GM12878 (cell line): ENCODE measurements at places on chromosomes 2 and 18.

GRCh38 chr18:46632401-46633071 is 24.5 kb downstream of the LOXHD1 start:
- DNase-seq = no peak

DNA sequence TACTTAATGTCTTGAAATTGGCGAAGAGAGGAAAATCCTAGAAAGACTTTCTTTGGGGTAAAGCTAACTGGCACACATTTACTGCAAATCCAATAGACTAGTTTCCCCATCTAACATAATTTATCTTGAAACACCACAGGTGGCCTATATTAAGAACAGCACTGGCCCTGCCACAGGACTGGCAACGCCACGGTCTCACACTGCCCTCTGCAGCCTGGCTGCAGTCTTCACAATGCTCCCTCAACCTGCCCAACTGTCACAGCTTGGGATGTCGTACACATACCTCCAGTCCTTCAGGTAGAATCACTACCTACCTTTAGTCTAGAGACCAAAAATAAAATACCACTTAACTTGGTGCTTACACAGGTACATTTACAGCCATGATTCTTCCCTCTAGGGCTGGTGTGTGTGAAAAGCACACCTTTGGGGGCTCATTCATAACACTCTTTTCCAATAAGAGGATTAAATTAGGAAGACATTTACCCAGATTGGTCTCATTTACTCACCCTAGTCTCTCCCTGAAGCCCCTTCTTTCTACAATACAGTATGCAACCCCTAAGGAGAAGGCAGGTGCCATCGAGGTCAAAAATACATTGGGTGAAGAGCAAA is 222.2 kb downstream of the C1D start:
- DNase-seq = no peak

GRCh38 chr2:193240752-193241151 is 1046.0 kb upstream of the TMEFF2 start:
- no peak for DNase-seq

GRCh38 chr2:210169516-210170195 is 1.6 kb downstream of the KANSL1L start:
- peak; percentile 30 for DNase-seq

- DNase-seq = no peak
These were observed 14.8 kb downstream of the ZAP70 start for GRCh38 chr2:97728091-97728731.

- DNase-seq = no peak
These were observed 193.4 kb downstream of the PARD3B start for GRCh38 chr2:204738721-204739120.

GRCh38 chr2:194346193-194346592 is 1310.8 kb upstream of the SLC39A10 start:
- no peak for DNase-seq

GRCh38 chr2:218555527-218555926 is 12.6 kb downstream of the USP37 start:
- no peak for DNase-seq

DNA sequence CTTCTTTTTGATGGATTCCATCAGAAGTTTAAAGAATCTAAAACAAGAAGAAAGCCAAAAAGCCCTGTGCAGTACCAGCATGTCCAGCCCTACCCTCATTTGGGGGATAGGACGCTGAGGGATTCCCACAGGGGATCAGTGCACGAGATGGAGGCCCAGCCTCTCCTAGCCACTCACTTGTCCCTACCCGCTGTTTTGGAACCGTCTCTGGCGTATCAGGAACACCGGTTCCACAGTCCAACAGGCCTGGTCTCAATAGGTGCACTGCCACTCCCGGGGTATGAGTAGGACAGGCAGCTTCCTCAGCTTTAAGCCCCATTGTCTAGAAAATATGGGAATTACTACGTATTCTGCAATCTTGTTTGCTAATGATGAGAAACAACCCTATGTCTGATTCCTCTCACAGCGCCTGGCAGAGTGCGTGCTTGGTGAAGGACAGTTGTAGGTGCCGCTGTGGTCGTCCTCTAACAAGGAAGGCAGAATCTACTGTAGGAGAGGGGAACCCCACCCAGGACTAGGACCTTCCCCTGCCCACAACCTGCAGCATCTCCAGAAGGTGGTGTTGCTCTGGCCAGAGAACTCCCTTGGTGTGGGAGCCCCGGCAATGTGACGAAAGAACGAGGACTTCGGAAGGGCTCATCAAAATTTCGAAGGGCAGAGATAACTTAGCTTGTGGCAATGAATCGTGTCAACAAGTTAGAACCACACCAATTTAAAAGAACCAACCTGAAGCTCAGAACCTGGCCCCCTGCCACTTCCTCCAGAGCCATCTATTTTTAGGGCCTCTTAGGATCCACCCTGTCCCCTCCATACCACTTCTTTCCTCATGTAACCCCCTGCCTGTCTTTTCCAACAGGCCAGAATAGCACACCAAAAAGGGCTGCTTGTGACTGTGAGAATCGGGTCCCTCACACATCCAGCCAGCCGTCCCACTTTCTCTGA is 71.7 kb downstream of the POLR1A start:
- no peak for DNase-seq

- DNase-seq = no peak
These were observed 36.7 kb downstream of the DYNC1I2 start for GRCh38 chr2:171723716-171724683.

- no peak for DNase-seq
These were observed 91.7 kb downstream of the ACTR3 start for GRCh38 chr2:113981404-113982134.

GRCh38 chr2:166082736-166083135 is 45.1 kb downstream of the SCN1A start:
- no peak for DNase-seq

- no peak for DNase-seq
These were observed 14.4 kb downstream of the HYCC2 start for GRCh38 chr2:201057087-201057521.

DNA sequence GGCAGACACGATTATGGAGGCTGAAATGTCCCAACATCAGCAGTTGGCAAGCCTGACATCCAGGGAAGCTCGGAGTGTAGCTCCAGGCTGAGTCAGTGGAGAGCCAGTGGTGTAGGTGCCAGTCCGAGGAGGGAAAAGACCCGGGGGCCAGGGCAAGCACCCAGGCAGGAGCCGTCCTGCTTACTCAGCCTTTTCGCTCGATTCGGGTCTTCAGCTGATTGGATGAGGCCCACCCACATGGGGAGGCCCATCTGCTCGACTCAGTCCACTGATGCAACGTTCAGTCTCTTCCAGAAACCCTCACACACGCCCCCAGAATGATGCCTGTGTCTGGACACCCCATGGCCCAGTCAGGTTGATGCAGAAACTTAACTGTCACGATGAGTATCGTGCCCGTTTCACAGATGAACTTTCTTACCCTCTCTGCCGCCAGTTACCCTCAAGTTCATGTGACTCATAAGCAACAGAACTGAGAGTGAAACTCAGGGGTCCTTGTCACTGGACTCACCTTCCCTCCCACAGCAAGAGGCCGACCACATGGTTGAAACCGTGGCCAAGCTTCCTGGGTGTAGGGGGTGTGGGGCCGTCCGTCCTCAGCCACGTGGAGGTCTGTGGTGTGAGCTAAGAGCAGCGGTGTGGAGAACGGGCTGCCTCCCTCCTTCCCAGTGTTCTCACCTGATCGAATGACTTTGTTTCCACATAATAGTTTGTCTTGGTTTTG is 197.4 kb upstream of the HDAC4 start:
- no peak for DNase-seq

GRCh38 chr18:8726281-8726680 is 20.9 kb downstream of the MTCL1 start:
- DNase-seq = no peak

DNA sequence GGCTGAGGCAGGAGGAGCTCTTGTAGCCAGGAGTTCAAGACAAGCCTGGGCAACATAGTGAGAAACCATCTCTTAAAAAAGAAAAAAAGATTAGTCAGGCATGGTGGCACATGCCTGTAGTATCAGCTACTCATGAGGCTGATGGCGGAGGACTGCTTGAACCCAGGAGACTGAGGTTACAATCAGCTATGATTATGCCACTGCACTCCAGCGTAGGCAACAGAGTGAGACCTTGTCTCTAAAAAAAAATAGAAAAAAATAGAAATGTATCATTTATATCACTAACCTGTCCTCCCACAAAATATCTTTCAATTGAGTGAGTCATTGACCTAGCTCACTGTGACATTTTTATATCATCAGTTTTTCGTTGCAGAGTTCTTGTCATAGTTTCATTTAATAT is 152.5 kb downstream of the DTNA start:
- DNase-seq = no peak

DNA sequence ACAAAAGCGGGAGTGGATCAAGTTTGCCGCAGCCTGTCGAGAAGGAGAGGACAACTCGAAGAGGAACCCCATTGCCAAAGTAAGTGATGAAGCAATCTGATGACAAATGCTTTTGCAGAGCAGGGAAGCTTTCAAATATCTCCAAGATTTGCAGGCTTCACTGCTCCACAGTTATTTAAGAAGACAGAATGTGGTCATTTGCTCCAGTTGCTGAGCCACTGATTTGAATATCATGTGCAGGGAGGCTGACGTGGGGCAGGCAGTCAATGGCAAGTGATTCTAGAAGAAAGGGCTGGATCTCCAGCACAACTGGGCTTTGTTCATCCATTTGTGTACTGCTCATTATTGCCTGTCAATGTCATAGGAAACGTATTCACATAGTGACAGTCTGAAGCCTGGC is 10.2 kb downstream of the DSG4 start:
- no peak for DNase-seq

DNA sequence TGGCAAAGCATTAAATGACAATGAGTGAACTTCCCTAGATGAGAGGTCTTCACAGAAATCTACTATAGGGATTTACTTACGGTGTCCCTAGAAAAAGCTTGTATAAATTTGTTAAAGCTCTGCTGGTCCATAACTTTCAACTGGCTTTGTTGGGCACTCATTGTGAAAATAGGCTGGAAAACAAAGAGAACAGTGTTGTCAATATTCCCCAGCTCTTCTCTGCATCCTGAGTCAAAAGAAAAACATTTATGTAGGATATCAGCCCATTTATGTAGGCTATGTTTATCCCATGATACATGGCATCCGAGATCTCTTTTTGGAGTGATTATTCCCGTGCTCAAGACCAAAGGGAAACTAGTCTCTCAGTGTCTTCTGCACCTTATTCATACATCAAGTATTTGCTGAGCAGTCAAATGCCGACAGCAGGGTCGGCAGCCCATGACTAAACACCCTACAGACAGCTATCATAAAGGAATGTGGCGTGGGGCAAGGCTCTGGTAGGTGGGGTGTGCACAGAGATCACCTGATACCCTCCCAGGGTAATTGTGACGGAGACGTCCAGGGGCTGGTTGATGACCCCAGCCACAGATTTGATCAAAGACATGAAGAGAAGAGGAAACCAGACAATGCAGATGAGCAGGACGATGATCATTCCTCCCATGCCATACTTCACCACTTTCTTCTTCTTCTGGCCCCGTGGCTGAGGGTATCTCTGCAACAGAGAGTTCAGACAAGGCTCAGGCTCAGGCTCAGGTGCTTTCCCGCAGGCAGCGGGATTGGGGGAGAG is 155.9 kb downstream of the NAPG start:
- no peak for DNase-seq

- DNase-seq = no peak
These were observed 520.0 kb upstream of the TCF4 start for GRCh38 chr18:56107821-56108477.

DNA sequence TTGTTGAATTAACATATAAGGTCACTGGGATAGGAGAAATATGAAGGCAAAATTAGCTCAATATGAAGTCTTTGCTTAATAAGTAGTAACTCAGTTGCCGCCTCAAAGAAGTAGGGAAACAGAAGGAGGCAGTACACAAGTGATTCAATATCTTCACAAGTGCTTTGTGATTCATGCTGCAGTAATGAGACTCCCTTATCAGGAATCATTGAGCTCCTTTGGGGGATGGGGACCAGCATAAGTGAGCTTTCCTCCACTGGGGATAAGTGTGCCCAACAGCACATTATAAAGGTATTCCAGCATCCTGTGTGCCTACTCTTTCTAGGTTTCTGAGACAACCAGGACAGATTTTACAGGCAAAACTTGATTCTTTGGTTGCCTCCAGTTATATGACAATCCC is 323.4 kb upstream of the UBE2E3 start:
- DNase-seq = no peak

DNA sequence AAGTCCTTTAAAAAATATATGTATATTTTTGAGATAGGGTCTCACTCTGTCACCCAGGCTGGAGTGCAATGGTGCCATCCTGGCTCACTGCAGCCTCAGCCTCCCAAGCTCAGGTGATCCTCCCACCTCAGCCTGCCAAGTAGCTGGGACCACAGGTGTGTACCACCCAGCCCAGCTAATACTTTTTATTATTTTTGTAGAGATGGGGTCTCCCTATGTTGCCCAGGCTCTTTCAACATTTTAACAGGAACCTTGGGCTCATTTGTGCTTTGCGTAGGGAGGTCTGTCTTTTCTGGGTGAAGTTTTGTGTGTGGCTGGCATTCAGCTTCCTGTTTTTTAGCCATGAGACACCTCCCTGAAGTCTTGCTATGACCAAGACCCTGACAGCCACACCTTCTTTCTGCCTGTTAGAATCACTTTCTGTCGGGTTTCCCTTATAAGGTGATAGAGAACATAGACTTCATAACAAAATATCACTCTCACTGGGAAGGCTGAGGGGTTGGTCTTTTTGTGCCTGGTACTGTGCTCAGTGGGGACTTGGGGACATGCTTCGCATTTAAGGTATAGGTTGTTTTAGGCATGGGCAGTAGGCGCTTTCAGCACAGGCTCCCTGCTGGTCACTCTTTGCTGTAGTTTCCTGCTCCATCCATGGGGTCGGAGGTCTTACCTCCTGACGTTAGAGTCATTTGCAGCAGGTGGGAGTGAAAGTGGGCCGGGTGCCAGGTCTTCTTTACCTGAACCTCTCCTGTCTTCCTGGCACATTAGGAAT is 3.4 kb downstream of the RAB31 start:
- DNase-seq = peak; percentile 66

- DNase-seq = no peak
These were observed 52.1 kb downstream of the CYRIA start for GRCh38 chr2:16613539-16614011.

- DNase-seq = no peak
These were observed 19.8 kb downstream of the FZD5 start for GRCh38 chr2:207749873-207750272.

GRCh38 chr18:63144748-63145147 is 174.8 kb downstream of the BCL2 start:
- no peak for DNase-seq

DNA sequence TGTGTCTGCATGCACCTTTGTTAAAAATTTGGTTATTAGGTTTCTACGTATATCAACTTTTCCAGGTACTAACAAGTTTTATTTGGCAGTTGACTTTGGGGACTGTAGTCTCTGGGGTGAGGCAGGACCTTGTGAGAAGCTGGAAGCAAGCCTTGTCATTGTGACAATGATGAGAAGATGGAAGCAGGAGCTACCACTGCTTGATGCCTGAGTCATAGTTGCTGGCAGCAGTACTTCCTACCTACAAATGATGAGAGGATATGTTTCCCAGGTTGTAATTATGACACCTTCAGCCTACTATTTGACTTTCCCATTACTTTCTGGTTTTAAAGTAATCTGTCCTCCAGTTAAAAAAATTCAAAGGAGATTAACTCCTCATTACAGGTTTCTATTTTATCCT is 516.3 kb downstream of the NRXN1 start:
- no peak for DNase-seq

GRCh38 chr2:7517851-7518250 is 600.6 kb downstream of the RNF144A start:
- DNase-seq = no peak

GRCh38 chr2:105883911-105884694 is 139.4 kb downstream of the NCK2 start:
- no peak for DNase-seq

GRCh38 chr2:46657042-46657504 is 177.7 kb downstream of the TMEM247 start:
- no peak for DNase-seq
